AG04449 (cell line): ENCODE measurements at places on chromosomes 6 and 20.

DNA sequence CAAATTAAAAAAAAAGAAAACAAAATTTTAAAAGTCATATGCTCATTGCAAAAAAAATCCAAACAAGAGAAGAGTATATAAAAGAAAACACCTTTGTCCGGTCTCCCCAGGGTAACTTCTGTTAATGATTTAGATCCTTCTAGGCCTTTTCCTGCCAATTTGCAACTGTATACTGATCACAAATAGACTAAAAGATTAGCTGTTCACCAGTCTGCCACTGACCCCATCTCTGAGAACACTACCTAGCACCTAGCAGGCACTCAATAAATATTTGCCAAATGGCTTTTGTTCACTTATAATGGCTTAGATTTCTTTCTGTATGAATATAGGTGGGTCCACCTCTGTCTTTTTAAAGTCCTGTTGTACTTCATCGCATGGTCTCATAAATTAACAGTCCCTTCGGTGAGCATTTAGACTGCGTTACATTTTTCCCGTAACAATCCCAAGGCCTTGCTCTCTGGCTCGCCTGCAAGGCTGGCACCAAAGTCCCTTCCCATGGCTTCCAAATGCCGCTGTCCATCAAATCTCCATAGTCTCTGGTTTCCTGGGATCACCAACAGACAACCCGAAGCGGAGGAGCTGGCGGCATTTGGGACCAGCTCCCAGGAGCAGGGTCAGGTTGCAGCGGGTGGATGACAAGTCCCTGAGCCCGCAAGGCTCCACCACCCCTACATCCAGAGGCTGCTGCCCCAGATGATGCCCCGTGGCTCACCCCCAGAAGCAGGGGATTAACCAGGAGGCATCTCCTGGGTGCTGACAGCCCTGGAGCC, 11.8 kb downstream of the JPH2 start:
- no peak for DNase-seq

GRCh38 chr6:168368066-168368820, 48.7 kb upstream of the DACT2 start:
- no peak for DNase-seq

DNA sequence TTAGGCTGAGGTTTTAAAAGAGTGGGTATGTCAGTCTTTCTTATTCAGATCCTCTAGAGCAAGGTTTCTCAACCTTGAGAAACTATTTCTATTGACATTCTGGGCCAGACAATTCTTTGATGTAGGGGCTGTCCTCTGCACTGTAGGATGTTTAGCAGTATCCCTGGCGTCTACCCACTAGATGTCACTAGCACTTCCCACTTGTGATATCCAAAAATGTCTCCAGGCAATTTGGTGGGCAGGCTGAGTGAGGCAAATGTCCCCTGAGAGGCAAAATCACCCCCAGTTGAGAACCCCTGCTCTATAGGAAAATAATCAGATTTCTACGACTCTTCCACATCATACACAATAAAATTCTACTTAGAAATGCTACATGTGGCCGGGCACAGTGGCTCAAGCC, 7.7 kb upstream of the ZKSCAN8 start:
- DNase-seq, result no peak

GRCh38 chr20:34527016-34527415, 10.8 kb downstream of the DYNLRB1 start:
- DNase-seq, result no peak

- no peak for DNase-seq
Observed at GRCh38 chr6:112321941-112322424, 25.1 kb upstream of the RFPL4B start.

DNA sequence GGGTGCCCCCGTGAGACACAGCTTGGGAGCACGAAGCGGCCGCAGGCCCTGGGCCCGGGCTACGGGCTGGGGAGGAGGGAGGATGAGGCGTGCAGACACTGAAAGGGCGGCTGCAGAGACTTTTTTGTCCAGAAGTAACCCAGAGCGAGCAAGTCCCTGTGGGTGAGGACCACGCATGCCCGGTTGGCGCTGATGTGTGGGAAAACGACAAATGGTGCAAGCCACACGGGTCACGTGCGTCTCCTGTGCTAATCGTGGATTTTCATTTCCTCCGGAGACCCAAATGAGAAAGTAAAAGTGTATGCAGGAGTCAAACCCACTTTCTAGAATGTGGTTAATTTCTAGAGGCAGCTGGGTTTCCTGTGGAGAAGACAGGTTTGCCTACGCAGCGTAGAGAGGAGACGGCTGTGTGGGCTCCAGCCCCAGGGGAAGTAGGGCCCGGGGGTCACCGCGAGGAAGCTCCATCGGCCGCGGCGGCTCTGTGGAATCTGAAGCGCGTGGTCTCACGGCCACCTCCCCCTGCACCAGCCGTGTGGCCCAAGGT, 19.0 kb downstream of the DLL1 start:
- no peak for DNase-seq

GRCh38 chr6:132382630-132383175, 18.6 kb downstream of the MOXD1 start:
- DNase-seq, result no peak

DNA sequence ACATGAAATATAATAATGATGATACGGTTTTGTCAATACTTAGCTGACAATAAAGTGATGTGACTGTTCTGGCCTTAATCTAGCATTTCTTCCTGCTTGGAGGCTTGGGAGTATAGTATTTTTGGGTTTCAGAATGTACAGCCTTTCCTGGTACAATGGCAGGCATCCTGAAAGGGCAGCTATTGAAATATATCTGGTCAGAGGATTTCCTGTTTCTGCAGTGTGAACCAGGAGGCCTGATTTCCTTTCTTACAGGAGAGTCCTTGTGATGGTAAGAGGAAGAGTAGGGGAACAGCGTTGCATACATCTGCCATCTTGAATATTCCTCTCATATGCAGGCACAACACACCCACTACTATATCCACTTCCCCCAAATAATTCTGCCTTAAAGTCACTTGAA, 93.7 kb downstream of the MYO6 start:
- no peak for DNase-seq

DNA sequence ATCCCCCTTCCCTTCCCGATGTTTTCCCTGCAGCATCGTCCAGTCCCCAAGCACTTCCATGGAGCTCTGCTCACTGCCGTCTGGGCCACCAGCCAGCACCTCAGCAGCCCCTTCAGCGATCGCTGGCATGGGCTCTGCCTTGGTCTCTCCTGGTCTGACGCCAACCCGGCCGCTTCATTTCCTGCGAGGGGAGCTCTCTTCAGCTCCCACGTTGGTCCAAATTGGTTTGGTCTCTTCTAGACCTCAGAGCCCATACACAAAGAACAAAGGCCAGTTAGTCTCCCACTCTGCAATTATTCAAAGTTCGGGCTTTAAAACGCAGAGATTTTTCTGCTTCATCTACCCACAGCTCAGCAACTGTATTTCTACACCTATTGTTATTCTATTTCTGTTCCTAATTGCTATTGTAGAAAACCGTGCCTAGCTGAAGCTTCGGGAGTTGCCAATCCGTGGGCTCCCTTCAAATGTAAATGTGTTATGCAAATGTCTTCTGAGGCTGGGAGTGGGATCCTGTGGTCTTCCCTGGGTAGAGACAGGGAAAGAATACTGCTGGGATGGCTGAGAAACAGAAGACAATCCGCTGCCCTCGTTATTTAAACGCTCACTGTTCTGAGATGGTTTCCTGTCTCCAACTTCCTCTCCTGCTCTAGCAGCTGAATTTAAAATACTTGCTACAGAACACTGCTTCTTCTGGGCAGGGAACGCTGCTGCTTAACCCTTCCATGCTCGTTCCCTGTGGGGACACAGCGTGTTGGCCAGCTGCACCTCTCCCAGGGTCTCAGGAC, 154.2 kb upstream of the QKI start:
- DNase-seq, result no peak

- no peak for DNase-seq
Observed at GRCh38 chr6:166636934-166637333, 9.9 kb upstream of the RPS6KA2 start.

GRCh38 chr6:7566617-7567173, 23.3 kb upstream of the SNRNP48 start:
- no peak for DNase-seq

DNA sequence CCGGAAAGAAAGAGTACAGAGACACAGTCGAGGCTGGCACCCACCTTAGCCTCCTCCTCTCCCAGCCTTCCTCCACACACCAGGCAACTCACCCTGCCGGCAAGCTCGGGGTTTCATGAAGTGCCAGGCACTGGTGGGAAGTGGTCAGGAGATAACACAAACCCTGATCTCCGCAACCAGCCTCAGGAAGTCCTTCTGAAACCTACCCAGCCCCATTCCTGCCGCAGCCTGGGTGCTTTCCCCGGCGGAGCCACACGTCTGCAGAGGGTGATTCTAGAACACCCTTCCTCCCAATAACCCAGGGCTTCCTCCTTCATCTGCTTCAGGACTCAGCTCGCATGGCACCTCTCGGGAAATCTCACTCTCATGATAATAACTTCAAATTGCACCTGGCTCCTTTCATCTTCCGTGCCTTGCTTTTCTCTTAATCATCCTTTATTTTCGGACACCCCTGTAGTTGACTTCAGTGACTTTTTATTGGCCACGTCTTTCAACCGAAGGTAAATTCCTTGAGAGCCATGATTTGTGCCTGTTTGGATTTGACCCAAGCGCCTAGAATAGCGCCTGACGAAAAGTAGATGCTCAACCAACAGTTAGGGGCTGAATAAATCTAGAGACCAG, 8.7 kb upstream of the HLA-E start:
- DNase-seq, result no peak

DNA sequence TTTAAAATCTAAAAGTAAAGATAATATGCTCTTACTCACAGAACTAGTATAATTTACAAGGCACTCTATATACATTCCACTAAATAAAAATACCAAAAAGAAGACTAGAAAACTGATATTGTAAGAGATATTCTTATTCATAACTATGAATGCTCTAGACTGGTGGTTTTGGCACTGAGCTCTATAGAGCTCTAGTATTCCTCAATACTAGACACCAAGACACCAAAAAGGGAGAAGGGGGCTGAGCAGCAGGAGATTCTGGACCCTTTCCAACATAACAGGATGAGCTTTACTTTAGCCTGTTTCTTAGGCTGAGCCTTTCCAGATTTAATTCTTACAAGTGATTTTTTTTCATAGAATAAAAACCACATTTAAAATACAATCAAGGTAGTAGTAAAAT, 173.6 kb downstream of the COL21A1 start:
- DNase-seq, result no peak

DNA sequence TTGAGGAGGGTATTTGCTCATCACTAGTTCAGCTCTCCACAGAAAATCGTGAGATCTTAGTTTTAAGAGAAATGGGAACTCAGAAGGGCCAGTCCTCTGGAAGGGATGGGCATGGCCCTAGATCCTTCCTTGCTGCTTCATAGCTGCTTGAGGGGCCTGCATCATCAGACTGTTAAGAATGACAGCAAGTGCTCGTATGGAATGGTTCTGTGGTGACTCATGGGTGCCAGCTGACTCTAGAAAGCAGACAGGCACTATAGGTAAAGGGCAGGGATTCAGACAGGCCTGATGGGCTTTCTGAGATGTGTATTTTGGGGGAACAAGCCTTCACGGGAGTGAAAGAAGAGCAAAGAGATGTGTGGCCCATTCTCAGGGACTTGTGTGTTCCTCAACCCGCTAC, 90.8 kb downstream of the MYLK4 start:
- no peak for DNase-seq

GRCh38 chr20:51487565-51488268, 54.8 kb downstream of the NFATC2 start:
- no peak for DNase-seq

GRCh38 chr20:56781108-56781739, 152.1 kb downstream of the TFAP2C start:
- DNase-seq, result no peak

- no peak for DNase-seq
Observed at GRCh38 chr20:326645-327185, 1.4 kb downstream of the SOX12 start.

- DNase-seq, result no peak
Observed at GRCh38 chr20:42741906-42742305, 447.8 kb downstream of the PTPRT start.

- DNase-seq, result no peak
Observed at GRCh38 chr20:24870881-24871280, 78.2 kb upstream of the CST7 start.

- DNase-seq, result no peak
Observed at GRCh38 chr6:154526996-154527395, 16.5 kb upstream of the CNKSR3 start.

- DNase-seq, result no peak
Observed at GRCh38 chr6:157282284-157282683, 41.0 kb downstream of the TMEM242 start.

GRCh38 chr6:132934496-132934895, 120.1 kb downstream of the RPS12 start:
- no peak for DNase-seq

- DNase-seq, result peak; percentile 5
Observed at GRCh38 chr6:90940812-90941481, 354.1 kb upstream of the MAP3K7 start.

- no peak for DNase-seq
Observed at GRCh38 chr6:157075549-157076450, 247.5 kb downstream of the TMEM242 start.

- no peak for DNase-seq
Observed at GRCh38 chr6:53947780-53948179, 153.0 kb downstream of the LRRC1 start.

- no peak for DNase-seq
Observed at GRCh38 chr6:18454446-18454845, 67.3 kb downstream of the RNF144B start.

GRCh38 chr20:22775256-22775655, 190.9 kb upstream of the FOXA2 start:
- no peak for DNase-seq

DNA sequence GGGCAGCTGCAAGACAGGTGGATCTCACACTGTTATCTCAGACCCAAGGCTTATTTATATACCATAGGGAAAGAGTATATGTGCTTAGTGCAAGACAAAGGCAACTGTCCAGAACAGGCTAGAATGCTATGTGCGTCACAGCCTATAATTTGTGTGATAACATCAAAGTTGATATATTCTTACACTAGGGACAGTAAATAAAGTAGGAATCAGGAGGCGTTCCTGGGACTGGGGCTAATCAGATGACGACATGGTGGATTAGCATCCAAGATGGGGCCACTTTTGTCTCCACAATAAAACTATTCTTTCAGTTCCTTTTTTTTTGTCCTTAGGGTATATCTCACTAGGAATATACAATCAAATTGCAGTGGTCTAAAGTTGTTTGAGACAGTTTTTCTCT, 54.9 kb upstream of the IER3 start:
- no peak for DNase-seq

GRCh38 chr6:106098383-106099234, 12.5 kb downstream of the PRDM1 start:
- no peak for DNase-seq

DNA sequence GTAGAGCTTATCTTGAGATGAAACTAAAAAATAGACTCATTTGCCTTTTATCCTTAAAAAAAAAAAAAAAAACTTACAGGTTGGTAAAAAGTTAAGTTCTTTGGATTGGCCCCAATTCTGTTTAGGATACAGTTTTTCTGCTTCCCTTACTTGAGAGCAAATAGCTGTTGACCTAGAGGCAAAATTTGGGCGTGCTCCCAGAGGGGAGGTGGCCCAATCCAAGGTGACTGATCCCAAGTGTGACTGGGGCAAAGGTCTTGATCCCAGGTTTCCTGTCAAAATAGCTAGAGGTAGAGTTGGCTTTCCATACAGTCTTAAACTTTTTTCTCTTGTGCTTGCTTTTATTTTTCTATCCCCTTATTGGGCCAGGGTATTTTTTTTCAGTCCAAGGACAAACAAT, 363.8 kb upstream of the AGPAT4 start:
- DNase-seq, result no peak
